ENCODE measurements at places on chromosomes 5 and 9. TPM values are rescaled to one million over a fixed set of nuclear protein-coding genes. Genes with fewer than 3 reads are reported as not detected.
A peak's percentile ranks its signal among the peaks of the same experiment; 100 is the strongest.

DNA sequence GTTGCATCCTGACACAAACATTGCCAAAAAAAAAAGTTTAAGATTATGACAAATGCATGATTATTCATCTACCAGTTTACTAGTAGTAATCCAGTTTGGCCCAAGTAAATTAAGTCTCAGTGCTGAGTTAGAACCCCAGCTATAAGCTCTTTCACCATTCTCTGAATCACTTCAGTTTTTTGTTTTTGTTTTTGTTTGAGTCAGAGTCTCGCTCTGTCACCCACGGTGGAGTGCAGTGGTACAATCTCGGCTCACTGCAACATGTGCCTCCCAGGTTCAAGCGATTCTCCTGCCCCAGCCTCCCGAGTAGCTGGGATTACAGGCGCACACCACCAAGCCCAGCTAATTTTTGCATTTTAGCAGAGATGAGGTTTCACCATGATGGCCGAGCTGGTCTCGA is 1.5 kb upstream of the PCYOX1L start:
- H3K4me1 ChIP-seq = peaks cover 9% of the 10 kb centered on the region
- H3K36me3 ChIP-seq = peaks cover 45% of the 10 kb centered on the region
- no peak for DNase-seq
- H3K27ac ChIP-seq = no peak overlapping the region
- no peak overlapping the region for H3K4me3 ChIP-seq

DNA sequence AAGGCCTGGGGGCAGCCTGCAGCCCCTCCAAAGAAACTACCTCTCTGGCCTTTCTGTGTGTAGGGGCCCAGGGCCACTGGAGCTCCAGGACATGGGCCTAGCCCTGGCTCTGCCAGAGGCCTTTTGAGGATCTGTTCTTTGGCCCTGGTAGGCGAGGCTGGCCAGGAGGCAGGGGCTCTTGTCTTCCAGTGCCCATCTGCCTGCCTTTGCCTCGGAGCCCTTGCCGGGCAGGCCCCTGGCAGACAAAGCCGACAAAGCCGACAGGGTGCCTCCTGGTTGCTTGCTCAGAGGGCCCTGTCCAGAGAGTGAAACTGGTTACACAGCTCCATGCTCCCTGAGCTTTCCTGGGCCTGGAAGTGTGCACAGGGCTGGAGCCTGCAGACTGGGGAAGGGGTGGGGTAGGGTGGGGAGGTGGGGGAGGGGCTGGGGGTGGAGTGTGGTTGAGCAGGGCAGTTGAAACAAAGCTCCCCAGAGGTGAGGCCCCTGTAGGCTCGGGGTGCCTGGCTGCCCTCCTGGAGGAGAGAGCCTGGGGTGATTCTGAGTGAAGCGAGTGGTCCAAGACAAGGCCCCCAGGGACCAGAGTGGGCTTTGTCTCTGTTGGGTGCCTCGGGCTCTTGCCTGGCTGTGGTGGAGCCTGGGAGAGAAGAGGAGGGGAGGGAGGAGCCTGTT is 29.3 kb downstream of the PTPA start:
- H3K4me3 ChIP-seq = peak overlapping the region; percentile 27
- H3K4me1 ChIP-seq = peaks cover 51% of the 10 kb centered on the region
- no peaks in the 10 kb centered on the region for H3K27me3 ChIP-seq
- H3K27ac ChIP-seq = peak overlapping the region; percentile 93
- peak; percentile 63 for DNase-seq

DNA sequence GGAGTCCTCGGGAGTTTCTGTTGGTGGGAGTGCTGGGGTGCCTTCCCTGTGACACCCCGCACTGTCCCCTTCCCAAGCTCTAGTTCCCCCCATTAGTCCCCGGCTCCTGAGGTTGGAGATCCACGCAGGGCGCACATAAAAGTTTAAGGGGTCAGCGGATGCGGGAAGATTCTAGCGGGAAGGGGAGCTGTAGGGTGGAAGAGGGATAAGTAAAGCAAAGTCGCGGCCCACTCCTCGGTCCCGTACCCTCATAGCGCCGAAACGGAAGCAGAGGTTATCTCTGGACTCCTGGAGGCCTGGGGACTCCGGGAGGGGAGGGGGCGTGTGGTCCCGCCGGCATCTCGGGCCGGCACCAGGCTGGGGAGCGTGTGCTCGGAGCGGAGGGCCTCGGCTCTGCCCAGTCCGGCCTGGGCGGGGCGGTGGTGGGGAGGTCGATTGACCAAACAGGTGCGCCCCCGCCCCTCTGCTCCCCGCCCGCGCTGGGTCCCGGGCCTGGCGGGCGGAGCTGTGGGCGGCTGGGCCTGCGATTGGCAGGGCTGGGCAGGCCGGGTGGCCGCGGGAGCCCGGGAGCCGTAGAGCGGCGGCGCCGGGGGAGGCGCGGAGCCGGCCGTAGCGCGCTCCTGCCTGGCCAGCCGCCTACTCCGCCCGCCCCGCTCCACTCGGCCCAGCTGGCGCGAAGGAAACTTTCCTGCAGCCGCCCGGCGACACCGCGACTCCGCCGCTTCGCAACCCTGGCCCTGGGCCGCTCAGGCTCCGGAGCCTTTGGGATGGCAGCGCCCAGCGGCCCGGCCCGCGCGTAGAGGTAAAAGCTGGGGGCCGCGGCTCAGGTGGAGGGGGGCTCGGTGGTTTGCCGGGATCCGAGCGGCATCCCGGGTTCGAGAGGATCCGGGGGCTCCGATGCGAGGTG is 52.2 kb upstream of the DAB2IP start:
- H3K36me3 ChIP-seq = no peaks in the 10 kb centered on the region
- no peaks in the 10 kb centered on the region for H3K4me1 ChIP-seq
- DNase-seq = no peak
- no peak overlapping the region for H3K4me3 ChIP-seq

GRCh38 chr5:177428574-177429217 is 2.2 kb downstream of the GRK6 start:
- peaks cover 73% of the 10 kb centered on the region for H3K4me1 ChIP-seq
- H3K36me3 ChIP-seq = peaks cover 65% of the 10 kb centered on the region
- no peak for DNase-seq
- H3K27ac ChIP-seq = peak overlapping the region; percentile 98

GRCh38 chr5:57102905-57103255 is 71.0 kb upstream of the GPBP1 start:
- H3K27me3 ChIP-seq = peaks cover 7% of the 10 kb centered on the region
- no peak for DNase-seq
- no peaks in the 10 kb centered on the region for H3K4me1 ChIP-seq
- H3K36me3 ChIP-seq = no peaks in the 10 kb centered on the region

DNA sequence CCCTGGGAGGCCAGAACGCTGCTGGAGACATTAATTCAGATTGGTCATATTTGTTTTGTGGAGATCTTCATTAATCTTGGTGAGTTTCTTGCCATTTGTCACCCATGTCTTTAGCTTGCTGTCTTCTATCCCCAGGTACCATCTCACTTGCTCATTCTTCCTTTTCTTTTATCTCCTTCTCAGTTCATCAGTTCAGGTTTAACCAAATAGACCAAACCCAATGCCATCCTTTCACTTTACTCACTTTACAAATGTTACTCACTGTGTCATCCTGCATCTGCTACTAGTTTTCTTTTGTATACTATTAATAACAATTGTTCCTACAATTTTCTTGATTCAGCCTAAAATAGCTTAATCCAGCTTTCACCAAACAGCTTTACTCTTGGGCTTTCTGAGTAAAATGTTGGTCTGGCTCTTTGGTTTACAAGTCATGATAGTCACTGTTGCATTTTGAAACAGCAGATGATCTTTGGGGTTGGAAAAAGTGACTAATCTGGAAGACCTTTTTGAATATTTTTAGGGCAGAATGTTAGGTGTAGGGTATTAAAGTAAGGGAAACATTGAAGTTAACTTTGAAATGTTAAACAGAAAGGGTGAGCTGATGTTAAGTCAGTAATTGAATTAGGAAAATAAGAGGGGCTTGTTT is 246.9 kb downstream of the ZSWIM6 start:
- peaks cover 4% of the 10 kb centered on the region for H3K4me1 ChIP-seq
- DNase-seq = no peak
- H3K27ac ChIP-seq = no peak overlapping the region
- no peaks in the 10 kb centered on the region for H3K27me3 ChIP-seq
- no peaks in the 10 kb centered on the region for H3K36me3 ChIP-seq
- H3K4me3 ChIP-seq = no peak overlapping the region

DNA sequence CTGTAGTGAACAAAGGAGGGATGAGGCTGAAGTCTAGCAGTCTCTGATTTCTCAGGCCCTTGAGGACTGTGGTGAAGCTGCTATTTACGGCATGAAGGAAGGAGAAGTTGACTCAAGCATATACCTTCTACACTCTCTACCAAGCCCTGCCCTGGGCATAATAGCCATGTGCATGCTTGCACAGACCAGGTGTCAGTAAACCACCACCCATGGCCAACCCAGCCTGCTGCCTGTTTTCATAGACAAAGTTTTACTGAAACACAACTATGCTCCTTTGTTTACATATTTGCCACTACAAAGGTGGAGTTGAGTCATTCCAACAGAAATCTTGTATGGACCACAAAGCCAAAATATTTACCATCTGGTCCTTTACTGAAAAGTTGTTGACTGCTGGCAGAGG is 126.9 kb downstream of the PAPPA start:
- no peak for DNase-seq
- no peaks in the 10 kb centered on the region for H3K4me1 ChIP-seq
- H3K4me3 ChIP-seq = no peak overlapping the region
- H3K27ac ChIP-seq = no peak overlapping the region
- no peaks in the 10 kb centered on the region for H3K36me3 ChIP-seq

DNA sequence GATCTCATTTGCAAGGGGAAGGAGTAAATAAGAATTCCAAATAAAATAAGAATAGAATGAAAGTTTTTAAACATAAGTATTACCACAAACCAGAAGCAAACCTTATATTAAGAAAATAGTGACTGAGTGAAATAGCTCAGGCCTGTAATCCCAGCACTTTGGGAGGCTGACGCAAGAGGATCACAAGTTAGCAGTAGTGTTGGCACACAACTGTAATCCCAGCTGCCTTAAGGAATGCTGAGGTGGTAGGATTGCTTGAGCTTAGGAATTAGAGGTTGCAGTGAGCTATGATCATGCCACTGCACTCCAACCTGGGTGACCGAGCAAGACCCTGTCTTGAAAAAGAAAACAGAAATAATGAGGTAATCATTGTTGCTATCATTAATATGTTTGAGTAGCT is 47.0 kb downstream of the APC start:
- H3K4me3 ChIP-seq = no peak overlapping the region
- no peaks in the 10 kb centered on the region for H3K4me1 ChIP-seq
- no peaks in the 10 kb centered on the region for H3K27me3 ChIP-seq
- no peak for DNase-seq

The CDC20B gene
- not detected for total RNA-seq

The PRR16 gene
- 4.9 TPM for total RNA-seq

The SH3PXD2B gene
- 0.66 TPM for total RNA-seq

The PSD2 gene
- 0.04 TPM for total RNA-seq

The LEAP2 gene
- total RNA-seq = 2.0 TPM

The SPINK4 gene
- total RNA-seq = not detected

The DBH gene
- total RNA-seq = not detected

The SLC34A1 gene
- not detected for total RNA-seq

The SLC36A3 gene
- total RNA-seq = not detected

The PCDHGC4 gene
- total RNA-seq = not detected

The GNA14 gene
- not detected for total RNA-seq

The ZNF608 gene
- total RNA-seq = 1.5 TPM

The TAL2 gene
- 0.89 TPM for total RNA-seq

The TTLL11 gene
- 4.2 TPM for total RNA-seq

The BRINP1 gene
- total RNA-seq = not detected
